Activated naive CD4-positive, alpha-beta T cell treated with anti-CD3 and anti-CD28 coated beads, Interleukin-2, amount 10 ng/mL, durations not matched to agents 7 days and 5 days (primary cell): ENCODE measurements at places on chromosomes 12 and 14.

DNA sequence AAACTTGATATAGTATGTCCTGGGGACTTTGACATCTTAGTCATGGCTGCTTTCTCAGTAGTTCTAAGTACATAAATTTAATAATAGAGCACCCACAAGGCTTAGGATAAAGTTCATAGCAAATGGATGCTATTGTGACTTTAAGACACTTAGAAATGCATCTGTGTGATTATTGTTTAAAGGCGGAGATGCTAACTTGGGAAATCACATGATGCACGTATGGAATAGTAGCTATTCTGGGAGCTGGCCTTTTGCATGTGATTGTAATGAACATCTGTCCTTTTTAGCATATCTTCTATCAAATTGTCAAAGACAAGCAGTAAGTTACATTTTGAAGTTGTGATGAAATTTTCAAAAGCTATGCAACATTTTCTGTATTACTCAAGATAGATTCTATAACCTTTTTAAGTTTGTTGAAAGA lies 46.7 kb upstream of the ATP2A2 start:
- no peak for DNase-seq

DNA sequence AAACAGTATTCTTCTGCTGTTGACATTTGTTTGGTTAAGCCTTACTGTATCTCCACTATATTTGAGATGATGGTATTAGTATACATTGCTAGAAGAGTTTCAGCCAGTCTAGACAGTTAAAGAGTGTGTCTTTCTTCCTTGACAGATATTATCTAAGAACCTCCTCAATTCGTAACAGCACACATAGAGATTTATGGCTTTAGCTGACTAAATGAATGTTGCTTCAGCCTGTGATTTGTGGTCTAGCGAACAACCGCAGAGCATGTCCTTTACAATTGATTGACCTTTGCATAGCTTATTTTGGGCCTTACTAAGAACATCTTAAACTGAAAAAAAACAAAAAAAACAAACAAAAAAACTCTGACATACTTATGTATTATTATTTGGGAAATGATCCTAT lies 122.2 kb downstream of the DAAM1 start:
- no peak for DNase-seq

- no peak for DNase-seq
These were observed 3.8 kb downstream of the DCN start for GRCh38 chr12:91178781-91179180.

DNA sequence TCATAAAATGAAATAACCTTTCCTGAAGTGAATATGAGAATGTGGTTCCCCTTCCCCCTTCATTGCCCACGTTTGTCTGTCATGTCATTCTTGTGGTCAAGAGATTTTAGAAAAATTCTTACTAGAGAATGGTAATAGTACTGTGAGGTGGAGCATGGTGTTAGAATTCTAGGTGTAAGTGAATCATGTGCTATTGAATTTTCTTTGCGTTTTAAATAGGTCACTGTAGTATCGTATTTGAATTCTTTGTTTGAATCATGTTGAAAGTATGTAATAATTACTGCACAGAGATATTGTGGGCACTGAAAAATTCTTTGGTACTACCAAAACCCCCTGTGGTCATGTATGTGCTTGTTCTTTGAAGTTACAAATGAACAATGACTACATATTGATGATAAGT lies 49.9 kb downstream of the FUT8 start:
- no peak for DNase-seq

- no peak for DNase-seq
These were observed 21.9 kb upstream of the PTPRB start for GRCh38 chr12:70659077-70659606.

DNA sequence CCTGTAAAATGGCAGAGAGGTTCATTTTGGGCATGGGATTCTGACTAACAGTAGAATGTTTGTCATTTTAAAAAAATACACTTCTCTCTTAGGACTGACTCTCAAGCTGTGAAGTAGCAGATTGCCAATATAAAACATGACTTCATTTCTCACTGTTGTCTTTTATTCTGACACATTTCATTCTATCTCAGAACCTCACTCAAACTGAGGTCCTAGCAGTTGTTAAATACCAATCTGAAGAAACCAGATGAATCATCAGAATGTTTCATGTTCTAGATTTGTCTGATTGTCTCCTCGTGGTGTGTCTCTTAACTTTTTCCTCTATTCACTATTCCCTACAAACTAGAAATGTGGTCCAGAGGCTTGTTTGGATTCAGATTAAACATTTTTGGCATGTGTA lies 276.5 kb upstream of the NPAS3 start:
- DNase-seq: no peak

DNA sequence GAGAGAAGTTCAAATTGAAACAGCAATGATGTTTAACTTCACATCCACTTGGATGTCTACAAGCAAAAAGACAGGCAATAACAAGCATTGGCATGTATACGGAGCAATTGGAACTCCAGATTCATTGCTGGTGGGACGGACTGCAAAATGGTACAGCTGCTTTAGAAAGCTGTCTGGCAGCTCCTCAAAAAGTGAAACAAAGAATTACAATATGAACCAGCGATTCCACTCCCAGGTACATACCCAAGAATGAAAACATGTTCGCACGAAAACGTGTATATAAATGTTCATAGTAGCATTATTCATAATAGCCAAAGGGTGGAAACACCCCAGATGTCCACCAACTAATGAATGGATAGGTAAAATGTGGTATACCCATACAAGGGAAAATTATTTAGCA lies 125.7 kb downstream of the HMGA2 start:
- no peak for DNase-seq

- no peak for DNase-seq
These were observed 160.1 kb downstream of the SUDS3 start for GRCh38 chr12:118536306-118536906.
